ENCODE measurements at places on chromosomes 3 and 15.

DNA sequence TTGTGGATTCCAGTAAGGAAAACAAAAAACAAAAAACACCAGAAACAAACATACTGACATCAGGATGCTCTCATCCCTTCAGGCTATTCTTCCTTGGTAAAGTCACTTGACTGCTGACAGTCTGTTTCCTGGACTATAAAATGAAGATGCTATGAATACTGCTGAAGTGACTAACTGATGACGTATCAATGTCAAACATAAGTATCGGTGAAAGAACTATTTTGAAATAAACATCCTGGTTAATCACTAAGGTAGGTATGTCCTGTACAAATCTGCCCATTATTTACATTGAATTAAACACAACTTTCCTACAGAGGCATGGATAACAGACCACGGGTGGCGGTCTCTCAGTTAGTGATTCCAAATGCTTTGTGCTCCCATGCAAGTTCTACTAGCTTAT, 45.9 kb downstream of the CHAC1 start:
- no peak for DNase-seq

- no peak for DNase-seq
Observed at GRCh38 chr3:113769551-113769950, 22.7 kb downstream of the ATP6V1A start.

- no peak for DNase-seq
Observed at GRCh38 chr3:86787091-86787490, 203.9 kb downstream of the VGLL3 start.

DNA sequence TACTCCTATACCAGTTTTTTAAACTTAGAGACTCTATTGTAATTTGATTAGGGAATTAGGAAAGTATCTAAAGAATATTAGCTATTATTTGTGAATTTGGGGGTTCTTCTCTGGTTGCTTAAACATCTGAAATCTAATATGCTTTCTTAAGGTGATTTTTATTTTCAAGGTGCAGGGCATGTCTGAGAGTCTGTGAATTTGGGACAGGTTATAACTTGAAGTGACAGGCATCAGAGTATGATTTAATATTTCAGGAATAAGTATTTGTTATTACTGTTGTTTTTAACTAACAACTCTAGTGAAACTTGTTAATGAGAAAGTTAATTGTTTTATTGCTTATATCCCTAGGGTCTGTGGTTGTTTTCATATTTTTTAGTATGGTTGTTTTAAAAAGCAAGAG, 321.6 kb upstream of the EPHA3 start:
- DNase-seq, result no peak

- DNase-seq, result no peak
Observed at GRCh38 chr15:36982430-36982829, 117.9 kb downstream of the MEIS2 start.

- DNase-seq, result no peak
Observed at GRCh38 chr3:17260257-17260656, 375.5 kb downstream of the PLCL2 start.

DNA sequence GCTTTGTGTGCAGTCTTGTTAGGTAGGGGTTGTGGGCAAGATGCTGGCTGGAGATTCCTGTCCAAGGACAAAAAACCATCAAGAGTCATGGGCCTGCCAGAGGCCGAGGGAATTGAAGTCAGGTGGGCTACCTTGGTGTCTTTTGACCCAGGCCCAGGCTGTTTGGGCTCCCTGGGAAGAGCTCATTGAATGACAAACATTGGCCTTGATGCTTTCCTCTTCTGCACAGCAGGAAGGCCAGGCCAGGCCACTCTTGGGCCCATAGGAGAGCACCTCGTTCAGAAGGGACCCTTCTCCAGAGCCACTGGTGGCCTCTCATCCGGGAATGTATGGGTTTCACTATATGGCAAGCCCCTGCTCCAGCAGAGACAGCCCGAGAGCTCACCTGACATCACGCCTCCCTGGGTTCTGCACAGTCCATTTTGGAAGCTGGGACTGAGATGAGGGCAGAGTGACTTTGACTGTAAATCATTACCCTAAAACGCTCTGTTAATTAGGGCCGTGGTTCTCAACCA, 169.1 kb downstream of the NSMCE3 start:
- DNase-seq, result peak; percentile 25

- no peak for DNase-seq
Observed at GRCh38 chr3:57555306-57555705, 768 bp upstream of the PDE12 start.

GRCh38 chr3:170542704-170543103, 43.2 kb downstream of the SLC7A14 start:
- DNase-seq, result no peak

Data from sigmoid colon (tissue), 7 donors.